ENCODE measurements at places on chromosomes 4 and X. TPM values are rescaled to one million over a fixed set of nuclear protein-coding genes. Genes with fewer than 3 reads are reported as not detected.

DNA sequence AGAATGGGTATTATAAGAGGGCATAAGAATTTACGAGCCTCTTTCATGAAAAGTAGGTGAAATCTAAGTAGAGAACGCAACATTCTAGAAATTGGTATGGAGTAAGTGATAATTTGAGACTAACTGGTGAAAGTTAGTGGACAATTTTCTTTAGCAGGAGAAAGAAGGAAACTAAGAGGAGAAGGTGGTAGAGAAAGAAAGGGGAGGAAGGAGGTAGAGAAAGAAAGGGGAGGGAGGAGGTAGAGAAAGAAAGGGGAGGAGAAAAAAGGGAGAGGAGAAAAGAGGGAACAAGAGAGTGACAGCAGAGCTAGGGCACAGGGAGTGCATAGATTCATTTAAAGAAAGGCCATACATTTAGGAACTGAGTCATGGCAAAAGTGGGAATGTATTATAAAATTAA lies 94.1 kb downstream of the RNF150 start:
- DNase-seq = no peak

DNA sequence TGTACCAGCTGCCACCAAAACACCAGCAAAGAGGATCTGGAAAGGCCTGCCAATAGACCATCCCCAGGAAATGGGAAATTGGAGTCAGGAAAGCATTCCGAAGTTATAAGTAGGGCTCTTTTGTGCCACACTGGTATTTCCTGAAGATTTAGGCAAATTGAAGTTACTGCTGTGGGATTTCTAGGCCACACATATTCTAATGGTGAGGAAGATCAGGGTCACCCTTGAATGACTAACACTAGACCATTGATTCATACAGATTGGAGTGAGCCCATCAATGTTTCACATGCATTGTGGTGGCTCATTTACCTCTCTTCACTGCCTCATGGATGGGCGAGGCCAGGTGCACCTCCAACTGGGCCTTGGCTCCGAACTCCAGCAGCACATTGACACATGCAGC lies 22.6 kb downstream of the ASB11 start:
- DNase-seq = no peak

DNA sequence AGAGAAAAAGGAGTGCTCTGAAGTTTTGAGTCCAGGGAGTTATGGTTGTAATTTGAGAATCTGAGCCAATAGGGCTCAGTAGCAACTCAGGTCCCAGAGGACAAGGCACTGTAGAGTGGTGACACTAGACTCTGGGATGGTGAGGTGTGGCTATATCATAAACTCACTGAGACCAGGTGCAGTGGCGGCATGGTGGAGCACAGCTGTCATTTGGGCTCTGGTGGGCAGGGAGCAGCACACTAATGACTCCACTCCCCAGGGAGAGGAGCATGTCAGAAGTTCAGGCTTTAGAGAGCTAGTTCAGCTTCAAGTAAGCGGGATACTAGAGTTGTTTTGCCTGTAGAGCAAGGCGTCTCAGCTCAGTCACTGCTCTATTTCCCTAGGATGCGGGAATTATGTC lies 165.4 kb upstream of the USP38 start:
- DNase-seq = no peak

GRCh38 chrX:103687696-103688201 lies 1.2 kb upstream of the MORF4L2 start:
- peak; percentile 63 for DNase-seq

GRCh38 chr4:81512001-81512756 lies 40.5 kb upstream of the RASGEF1B start:
- DNase-seq = no peak

GRCh38 chrX:31832263-31832662 lies 760.4 kb upstream of the FTHL17 start:
- DNase-seq = no peak

GRCh38 chr4:104449537-104449936 lies 45.2 kb downstream of the CXXC4 start:
- DNase-seq = no peak

DNA sequence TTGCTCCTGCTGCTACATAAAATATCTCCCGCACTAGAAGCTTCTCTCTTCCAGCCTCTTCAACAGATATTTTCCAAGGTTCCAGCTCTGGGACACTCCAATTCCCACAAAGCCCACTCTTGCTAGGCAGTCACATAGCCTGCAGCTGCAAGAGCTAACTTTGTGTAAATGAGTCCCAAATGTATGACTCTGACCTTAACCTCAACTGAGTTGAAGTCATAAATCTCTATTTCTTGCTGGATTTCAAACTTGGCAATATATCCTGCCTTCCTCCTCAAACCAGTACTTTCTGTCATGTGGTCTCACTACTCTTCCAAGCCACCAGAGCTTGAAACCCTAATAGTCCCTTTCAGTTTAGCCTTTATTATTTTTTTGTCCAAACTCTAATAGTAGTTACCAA lies 315.4 kb upstream of the GRIA3 start:
- no peak for DNase-seq

- DNase-seq = no peak
Measured at GRCh38 chrX:79065696-79066095, 78.8 kb upstream of the GPR174 start.

GRCh38 chrX:47129899-47130358 lies 14.6 kb downstream of the NDUFB11 start:
- no peak for DNase-seq

- no peak for DNase-seq
Measured at GRCh38 chr4:74166818-74167217, 8.9 kb downstream of the MTHFD2L start.

- DNase-seq = no peak
Measured at GRCh38 chr4:174214101-174214878, 69.2 kb downstream of the FBXO8 start.

- no peak for DNase-seq
Measured at GRCh38 chr4:45004847-45005565, 278.6 kb upstream of the GNPDA2 start.

- DNase-seq = no peak
Measured at GRCh38 chrX:51862920-51863319, 30.5 kb upstream of the MAGED1 start.

DNA sequence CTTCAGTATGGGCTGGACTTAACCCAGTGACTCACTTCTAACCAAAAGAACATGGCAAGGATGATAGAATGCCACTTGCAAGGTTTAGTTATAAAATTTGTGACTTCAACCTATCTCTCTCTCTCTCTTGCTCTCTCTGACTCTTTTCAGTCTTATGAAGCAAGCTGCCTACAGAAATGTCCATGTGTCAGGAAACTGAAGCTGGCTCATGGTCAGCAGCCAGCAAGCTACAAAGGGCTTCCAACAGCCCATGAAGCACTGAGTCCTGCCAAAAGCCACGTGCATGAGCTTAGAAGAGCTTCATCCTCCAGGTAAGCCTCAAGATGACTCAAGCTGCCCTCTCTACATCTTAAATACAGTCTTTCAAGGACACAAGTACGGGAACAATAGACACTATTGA lies 100.3 kb downstream of the HS3ST1 start:
- peak; percentile 8 for DNase-seq

- DNase-seq = no peak
Measured at GRCh38 chr4:40812386-40812785, 62.6 kb downstream of the NSUN7 start.

DNA sequence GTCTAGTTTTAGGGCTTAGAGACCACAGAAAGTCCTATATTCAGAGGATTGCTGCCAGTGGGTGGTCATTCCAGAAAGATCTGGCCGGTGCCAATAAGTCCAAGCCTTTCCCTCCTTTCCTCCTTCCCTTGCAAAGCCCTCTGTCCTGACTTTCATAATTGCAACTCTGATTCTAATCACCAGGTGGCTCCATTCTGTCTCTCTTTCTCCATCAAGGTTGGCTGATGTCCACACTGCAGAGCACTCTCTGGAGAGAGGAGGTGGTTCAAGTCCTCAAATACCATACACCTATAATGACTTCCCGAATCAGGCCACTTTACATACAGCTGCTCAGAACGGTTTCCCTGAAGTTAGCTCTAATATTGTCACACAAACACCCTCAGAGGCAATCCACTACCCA lies 22.4 kb upstream of the ARMCX4 start:
- DNase-seq = no peak

DNA sequence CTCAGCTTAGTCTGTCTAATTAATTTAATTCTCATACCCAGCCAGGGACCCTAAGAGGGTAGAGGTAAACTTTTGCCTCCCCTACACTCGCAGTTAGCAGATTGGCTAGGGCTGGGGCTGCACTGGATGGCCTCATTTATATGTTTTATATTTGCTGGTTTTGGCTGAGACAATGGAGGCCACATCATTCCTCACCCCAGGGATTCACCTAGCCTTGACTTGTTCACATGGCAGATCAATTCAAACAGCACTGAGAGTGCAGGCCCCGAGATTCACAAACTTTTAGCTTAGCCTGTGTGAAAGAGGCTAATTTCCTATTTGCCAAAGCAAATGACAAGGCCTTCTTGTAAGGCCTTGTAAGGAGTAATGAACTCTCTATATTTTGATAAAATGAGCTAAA lies 844.4 kb downstream of the ARAP2 start:
- DNase-seq = no peak

The FAM184B gene
- not detected for total RNA-seq

The MAOB gene
- 2.8 TPM for total RNA-seq

The PAGE2 gene
- not detected for total RNA-seq

The IL1RAPL2 gene
- not detected for total RNA-seq

The KLKB1 gene
- 11.8 TPM for total RNA-seq

The RTL9 gene
- total RNA-seq = 0.40 TPM

The ODAPH gene
- not detected for total RNA-seq

The ADH4 gene
- 10.9 TPM for total RNA-seq

The ETDC gene
- not detected for total RNA-seq

The F8A2 gene
- total RNA-seq = not detected

The NPNT gene
- 795 TPM for total RNA-seq

The HSFX4 gene
- not detected for total RNA-seq

Data from thyroid gland (tissue), 4 donors.